Islet precursor cell (in vitro differentiated cells): ENCODE measurements at places on chromosomes 3 and 15.

- DNase-seq, result no peak
These were observed 495.9 kb upstream of the NAALADL2 start for GRCh38 chr3:174363256-174363655.

- no peak for DNase-seq
These were observed 660.0 kb downstream of the RBMS3 start for GRCh38 chr3:29940759-29941323.

DNA sequence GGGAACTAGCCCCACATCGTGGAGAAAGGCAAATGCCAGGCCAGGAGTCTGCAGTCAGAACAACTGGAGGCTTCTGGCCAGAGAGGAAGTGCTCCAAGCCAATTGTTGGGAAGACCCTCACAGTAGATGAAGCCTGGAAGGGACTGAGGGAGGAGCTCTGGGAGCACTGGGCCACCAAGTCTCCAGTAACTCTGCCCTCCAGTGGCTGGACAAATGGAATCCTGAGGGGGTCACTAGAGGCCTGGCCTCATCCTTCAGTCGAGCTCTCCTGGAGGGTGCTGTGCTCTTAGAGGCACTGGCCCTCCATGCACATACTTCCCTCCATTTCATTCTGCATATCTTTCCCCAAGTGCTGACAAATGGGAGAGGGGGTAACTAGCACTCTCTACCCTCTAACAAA, 103.0 kb downstream of the MYLK start:
- no peak for DNase-seq

DNA sequence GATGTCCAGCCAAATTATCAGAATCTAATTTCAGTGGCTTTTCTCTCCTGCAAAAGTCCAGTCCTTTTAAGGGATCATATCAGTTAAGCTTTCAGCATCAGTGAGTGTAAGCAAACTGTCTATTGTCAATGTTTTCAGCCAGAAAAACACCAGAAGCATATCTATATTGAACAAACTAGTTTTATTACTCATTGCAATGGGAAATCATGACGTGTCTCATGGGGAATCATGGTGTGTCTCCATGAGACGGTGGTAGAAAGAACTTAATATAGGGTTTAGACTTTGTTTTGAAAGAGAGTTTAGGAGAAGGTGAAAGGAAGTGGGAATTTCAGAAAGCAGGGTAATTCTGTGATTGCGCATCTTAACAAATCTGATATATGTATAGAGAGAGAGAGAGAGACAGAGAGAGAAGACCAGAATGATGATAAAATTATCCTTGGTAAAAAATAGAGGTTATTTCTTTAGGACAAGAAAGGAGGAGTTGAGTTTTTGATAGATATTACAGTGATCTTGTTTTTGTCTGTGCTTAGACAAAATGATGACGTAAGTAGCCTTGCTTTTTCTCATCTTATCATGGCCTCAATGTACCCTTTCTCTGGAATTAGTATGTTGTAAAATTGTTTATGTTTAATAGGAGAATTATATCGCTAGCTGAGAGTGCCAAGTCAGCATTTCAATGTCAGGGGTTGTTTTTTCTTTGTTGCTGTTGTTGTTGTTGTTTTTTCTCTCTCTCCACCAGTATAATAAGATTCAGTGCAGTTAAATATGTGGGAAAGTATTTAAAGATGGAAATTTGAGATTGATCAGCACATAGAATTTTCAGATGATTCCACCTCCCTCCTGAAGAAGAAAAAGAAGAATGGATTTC, 129.9 kb upstream of the OSTN start:
- no peak for DNase-seq

GRCh38 chr3:102449341-102449740, 14.5 kb downstream of the ZPLD1 start:
- DNase-seq, result no peak

- no peak for DNase-seq
These were observed 8.4 kb upstream of the COMMD4 start for GRCh38 chr15:75327491-75327890.

DNA sequence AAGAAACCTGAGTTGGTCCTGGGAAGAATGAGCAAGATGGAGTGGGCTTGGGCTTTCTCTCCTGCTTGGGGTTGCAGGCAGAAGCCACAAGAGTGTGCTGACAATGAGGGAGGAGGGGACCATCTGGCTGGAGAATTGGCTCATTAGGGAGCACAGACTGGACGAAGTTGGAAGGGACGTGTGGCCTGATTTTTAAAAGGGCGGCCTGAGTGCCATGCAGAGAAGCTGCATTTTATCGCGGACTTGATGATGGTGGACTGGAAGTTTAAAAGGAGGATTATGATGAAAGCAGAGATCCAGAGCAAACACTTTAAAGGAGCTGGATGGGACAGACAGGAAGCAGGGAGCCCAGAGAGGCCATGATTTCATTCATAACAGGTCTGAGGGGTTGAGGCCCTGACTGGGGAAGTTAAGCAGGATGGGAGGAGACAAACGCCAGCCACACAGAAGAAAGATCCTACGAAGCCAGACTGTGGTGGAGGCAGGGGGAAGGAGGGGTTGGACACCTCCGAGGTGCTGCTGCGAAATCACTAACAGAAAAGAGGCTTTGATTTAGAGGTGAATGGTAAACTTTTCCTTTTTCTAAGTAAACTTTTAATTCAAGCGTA, 23.6 kb downstream of the TLNRD1 start:
- no peak for DNase-seq

DNA sequence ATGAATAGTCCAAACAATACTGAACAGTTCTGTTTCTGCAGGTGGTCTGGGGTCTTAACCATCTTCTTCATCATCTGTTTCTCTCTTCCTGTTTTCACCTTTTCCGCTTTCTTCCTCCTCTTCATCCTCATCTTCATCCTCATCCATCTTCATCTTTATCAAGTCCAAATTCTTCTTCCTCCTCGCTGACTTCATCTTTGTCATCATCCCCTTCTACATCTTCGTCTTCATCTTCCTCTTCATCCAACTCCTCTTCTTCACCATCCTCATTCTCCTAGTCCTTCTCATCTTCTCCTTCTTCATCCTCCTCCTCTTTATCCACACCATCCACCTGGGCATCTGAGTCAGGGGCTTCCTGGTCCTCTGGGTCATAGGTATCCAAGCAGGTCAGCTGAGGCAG, 16.5 kb upstream of the CFAP161 start:
- DNase-seq, result no peak

DNA sequence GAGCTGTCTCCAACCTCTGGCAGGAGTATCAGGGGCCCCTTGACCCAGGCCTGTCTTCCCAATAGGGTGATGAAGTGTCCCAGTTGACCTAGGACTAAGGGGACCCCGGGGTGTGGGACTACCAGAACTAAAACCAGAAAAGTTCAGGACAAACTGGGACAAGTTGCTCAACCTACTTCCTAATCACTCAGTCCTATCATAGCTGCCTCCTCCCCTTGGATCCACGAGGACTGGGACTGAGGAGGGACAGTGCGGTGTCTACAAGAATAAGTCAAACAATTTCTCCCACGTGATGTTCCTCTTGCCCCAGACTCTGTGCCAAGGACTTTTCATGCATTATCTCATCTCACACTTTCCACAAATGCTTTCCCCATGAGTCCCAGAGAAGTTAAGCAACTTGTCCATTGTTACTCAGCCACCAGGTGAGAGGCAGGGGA, 49.4 kb upstream of the SLCO2A1 start:
- peak; percentile 23 for DNase-seq

- DNase-seq, result peak; percentile 53
These were observed 194.2 kb downstream of the UACA start for GRCh38 chr15:70569091-70569713.

GRCh38 chr3:191283400-191283799, 45.8 kb upstream of the CCDC50 start:
- no peak for DNase-seq

GRCh38 chr15:92877416-92877815, 22.7 kb upstream of the CHD2 start:
- DNase-seq, result no peak

DNA sequence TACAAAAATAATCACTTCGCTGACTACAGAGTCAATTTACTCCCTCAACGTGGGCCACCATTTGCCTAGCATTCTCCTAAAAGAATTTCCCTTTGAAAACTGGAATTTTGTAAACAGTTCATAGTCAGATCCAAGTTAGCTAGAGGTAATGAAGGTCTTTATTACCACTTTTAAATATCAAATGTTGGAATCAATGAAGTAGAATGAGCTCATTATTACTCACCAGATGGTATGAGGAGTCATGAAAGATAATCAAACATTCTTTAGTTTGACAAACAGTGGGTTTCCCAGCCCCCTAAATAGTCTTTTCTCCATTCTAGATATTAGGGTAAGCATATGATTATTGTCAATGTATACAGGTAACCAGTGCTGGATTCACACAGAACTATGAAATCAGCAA, 455.7 kb upstream of the THBS1 start:
- DNase-seq, result no peak

DNA sequence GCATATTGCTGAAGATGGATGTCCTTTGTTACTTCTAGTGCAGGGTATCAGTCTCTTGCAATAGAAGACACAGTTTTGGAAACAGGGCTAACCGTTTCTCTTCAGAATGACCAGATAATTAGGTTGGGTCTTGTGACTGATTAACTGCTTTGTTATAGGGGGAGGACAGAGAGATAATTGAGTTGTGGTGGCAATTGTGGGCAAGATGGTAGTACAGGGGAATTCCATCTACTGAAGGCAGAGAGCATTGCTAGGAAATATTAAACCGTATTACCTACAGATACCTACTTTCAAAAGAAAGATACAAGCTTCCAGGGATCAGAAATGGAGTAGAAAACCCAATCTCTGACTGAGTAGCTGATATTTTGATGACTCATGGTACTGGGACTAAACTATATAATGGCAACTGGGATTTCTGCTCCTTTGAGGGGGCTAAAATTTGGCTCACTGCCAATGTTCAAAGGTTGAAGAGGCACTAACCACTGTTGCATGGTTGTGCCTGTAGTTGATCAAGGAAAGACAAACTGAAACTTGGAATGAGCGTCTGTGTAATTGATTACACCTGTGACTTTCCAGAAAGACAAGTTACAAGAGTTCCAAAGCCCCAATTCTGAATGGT, 4.2 kb downstream of the PRR23B start:
- DNase-seq, result no peak

DNA sequence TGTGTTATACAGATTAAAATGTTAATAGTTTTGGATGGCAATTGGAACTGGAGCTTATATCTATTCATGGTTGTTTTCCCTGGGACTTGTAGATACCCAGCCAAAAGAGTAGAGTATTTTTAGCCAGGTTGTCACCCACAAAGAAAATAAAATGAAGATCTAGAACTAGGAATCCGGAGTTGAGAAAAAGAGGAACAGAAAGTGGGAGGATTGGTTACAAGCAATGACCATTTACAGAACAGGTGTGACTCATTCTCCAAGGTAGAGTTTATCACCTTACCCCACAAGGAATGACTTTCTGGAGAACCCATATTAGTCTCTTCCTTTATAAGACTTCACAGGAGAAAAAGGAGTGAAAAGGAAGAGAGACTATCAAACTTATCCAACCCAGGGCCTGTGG, 99.8 kb downstream of the TMEM108 start:
- no peak for DNase-seq

GRCh38 chr3:129347458-129347845, 68.8 kb downstream of the HMCES start:
- no peak for DNase-seq

DNA sequence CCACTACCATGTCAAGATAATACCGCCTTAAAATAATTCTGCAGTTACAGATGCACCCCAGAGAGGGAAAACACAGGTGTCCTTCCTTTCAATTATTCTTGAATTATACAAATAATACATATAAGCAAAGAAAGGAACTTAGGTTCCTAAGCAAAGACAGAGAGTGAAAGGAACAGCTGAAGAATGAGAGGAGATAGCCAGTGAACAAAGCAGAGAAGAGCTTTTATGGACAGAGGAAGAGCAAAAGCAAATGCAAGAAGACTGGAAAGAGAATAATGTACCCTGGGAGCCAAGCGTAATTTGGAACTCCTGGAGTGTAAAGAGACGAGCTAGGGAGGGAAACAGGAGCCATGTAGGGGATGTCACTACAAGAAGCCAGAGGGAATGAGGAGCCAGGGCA, 21.7 kb downstream of the GPR176 start:
- no peak for DNase-seq

- no peak for DNase-seq
These were observed 119.1 kb downstream of the ADCY5 start for GRCh38 chr3:123329636-123330340.

- DNase-seq, result peak; percentile 79
These were observed 412 bp downstream of the SLC41A3 start for GRCh38 chr3:126083511-126083912.

GRCh38 chr3:149965278-149965677, 5.4 kb downstream of the PFN2 start:
- DNase-seq, result no peak

DNA sequence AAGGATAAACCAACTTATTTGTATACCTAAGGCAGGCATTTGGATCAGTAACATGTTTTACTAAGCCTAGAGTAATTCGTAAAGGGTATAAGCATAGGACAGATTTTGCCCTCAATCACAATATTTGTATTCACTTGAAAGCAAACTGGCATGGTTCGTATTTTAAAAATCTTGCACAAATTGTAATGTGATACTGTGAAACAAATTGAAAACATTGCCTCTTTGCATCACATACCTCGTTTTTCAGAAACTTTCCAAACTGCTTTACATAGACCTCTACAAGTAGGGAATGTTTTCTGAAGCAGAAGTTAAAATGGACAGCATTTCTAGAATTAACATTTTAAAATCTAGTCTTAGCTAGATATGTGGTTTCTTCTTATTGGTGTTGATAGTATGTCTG, 11.6 kb downstream of the KBTBD8 start:
- DNase-seq, result no peak

DNA sequence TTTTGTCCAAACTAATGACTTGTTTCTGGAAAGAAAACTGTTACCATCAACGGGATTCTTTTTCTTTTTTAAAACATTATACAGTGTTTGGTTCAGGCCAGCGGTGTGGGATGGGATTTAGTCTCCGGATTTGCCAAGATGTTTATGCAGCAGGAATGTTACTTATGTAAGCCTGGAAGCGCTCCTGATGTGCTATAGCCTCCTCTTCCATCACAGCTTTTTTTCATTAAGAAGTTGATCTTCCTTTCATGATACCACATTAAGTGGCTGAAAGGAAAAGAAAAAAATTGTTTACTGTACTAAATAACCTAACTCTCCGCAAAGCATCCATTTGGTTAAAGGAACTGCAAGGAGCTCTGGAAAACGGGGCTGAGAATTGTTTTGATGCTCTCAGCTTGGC, 120.5 kb upstream of the ALDH1A3 start:
- no peak for DNase-seq

DNA sequence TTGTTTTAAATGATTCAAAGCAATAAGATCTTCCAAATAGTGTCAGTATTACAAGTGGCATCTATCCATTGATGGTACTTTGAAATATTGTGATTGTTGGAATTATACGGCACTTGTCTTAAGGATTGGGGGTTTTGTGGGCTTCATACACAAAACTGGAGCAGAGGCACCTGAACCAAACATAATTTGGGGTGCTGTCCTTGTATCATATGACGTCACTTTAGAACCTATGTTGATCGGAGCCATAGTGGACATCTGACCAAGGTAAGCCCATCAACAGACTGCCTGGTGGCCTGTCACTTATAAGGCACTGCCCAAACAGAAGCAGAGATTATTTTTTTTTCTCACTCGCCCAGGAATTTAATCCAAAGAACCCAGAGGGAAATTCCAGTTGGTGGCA, 2.9 kb upstream of the LRRC58 start:
- no peak for DNase-seq

GRCh38 chr15:60096157-60096556, 92.0 kb downstream of the FOXB1 start:
- no peak for DNase-seq
